Right atrium auricular region (tissue), 2 donors: ENCODE measurements at places on chromosomes 11 and 22.

- no peak for DNase-seq
Measured at GRCh38 chr11:92130421-92130831, 94.2 kb upstream of the FAT3 start.

GRCh38 chr11:123178186-123178585 lies 16.9 kb downstream of the CLMP start:
- DNase-seq, result no peak

- no peak for DNase-seq
Measured at GRCh38 chr11:73154178-73154577, 12.1 kb upstream of the FCHSD2 start.

DNA sequence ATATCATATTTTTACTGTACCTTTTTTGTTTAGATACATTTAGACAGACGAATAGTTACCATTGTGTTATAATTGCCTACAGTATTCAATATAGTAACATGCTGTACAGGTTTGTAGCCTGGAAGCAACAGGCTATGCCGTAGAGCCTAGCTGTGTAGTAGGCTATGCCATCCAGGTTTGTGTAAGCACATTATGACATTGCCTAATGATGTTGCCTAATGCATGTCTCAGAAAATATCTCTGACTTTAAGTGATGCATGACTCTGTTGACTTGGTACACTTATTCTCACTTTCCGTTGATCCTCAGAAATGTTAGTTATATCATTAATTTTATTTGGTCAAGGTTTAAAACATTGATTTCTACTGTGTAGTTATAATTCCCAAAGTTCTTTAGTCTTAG lies 39.9 kb downstream of the OR2AT4 start:
- no peak for DNase-seq

DNA sequence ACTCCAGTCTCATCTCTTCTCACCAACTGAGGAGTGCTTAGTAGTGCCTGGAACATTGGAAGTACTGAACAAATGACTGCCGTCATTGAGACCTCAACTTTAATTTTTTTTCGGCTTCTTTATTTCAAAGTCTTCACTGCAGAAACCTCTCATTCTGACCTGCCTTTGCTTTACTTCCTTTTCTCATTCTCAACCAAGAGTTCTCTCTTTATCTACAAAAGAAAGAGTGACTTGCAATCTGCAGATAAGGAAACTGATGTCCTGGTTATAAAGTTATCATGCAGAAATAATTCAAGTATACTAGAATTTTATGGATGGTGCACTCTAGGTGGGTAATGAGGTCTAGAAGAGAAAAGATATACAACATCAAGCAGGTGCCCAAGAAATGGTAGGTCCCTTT lies 1.2 kb upstream of the EED start:
- no peak for DNase-seq

GRCh38 chr22:41991111-41991510 lies 7.5 kb upstream of the WBP2NL start:
- no peak for DNase-seq
